ENCODE measurements at places on chromosomes 3 and 15. TPM values are rescaled to one million over a fixed set of nuclear protein-coding genes. Genes with fewer than 3 reads are reported as not detected.

The TTLL13 gene
- not detected for total RNA-seq

The TMEM62 gene
- 11.8 TPM for total RNA-seq

The TLE3 gene
- total RNA-seq = 46.3 TPM

The CISH gene
- 4.8 TPM for total RNA-seq

The GHRL gene
- 0.76 TPM for total RNA-seq

The MINAR1 gene
- 0.24 TPM for total RNA-seq

The DUOXA2 gene
- 10.4 TPM for total RNA-seq

The CHRNA3 gene
- 0.20 TPM for total RNA-seq

The ZNF662 gene
- 3.8 TPM for total RNA-seq

The SLC49A4 gene
- 10.3 TPM for total RNA-seq

The ADCY5 gene
- total RNA-seq = 2.7 TPM

The CACNA2D2 gene
- 0.08 TPM for total RNA-seq

The CCK gene
- 0.24 TPM for total RNA-seq

The GABRB3 gene
- 0.52 TPM for total RNA-seq

The CYP1A2 gene
- total RNA-seq = not detected

The PPP1R14D gene
- total RNA-seq = not detected

The RTP1 gene
- not detected for total RNA-seq

The CEMIP gene
- total RNA-seq = 17.3 TPM

The TRIM42 gene
- not detected for total RNA-seq

The PRR23B gene
- total RNA-seq = not detected

The SNUPN gene
- total RNA-seq = 12.1 TPM

The FSIP1 gene
- 0.28 TPM for total RNA-seq

The COPS2 gene
- 53.2 TPM for total RNA-seq

The ADAMTS17 gene
- 4.0 TPM for total RNA-seq

The DLG1 gene
- total RNA-seq = 113 TPM

The RASGRP1 gene
- 21.2 TPM for total RNA-seq

The MAP1A gene
- 0.76 TPM for total RNA-seq

The U2SURP gene
- 49.5 TPM for total RNA-seq

The SERPINI2 gene
- not detected for total RNA-seq

The GPX1 gene
- total RNA-seq = 296 TPM

The CFAP92 gene
- 0.80 TPM for total RNA-seq

The HLTF gene
- total RNA-seq = 8.2 TPM

The SPATA12 gene
- total RNA-seq = not detected

The PTPN9 gene
- total RNA-seq = 13.6 TPM

The ITIH4 gene
- 2.1 TPM for total RNA-seq

The NRROS gene
- total RNA-seq = 0.40 TPM

The RPSA gene
- total RNA-seq = 1,385 TPM

The LTF gene
- total RNA-seq = 108 TPM

The CHRFAM7A gene
- not detected for total RNA-seq

The PLCB2 gene
- total RNA-seq = 4.2 TPM

The TRH gene
- total RNA-seq = not detected

The MYO5A gene
- total RNA-seq = 18.8 TPM

The VGLL3 gene
- total RNA-seq = 1.6 TPM

The CD276 gene
- 14.7 TPM for total RNA-seq

The PIAS1 gene
- 24.4 TPM for total RNA-seq

The XYLB gene
- 2.4 TPM for total RNA-seq

The SLC28A2 gene
- not detected for total RNA-seq

The PLIN1 gene
- 0.32 TPM for total RNA-seq

The C3orf49 gene
- total RNA-seq = not detected

Data from esophagus mucosa (tissue), 1 donor.